ENCODE measurements at places on chromosomes 3 and 15.

GRCh38 chr3:59341459-59341858 lies 291.6 kb upstream of the CFAP20DC start:
- DNase-seq: no peak

DNA sequence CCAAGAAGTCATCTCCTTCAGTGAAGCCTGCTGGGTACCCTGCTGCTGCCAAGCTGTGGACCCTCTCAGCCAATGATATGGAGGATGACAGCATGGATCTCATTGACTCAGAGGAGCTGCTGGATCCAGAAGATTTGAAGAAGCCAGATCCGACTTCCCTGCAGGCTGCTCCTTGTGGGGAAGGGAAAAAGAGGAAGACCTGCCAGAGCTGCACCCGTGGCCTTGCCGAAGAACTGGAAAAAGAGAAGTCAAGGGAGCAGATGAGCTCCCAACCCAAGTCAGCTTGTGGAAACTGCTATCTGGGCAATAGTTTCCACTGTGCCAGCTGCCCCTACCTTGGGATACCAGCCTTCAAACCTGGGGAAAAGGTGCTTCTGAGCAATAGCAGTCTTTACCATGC lies 13.7 kb upstream of the ANP32A start:
- no peak for DNase-seq

GRCh38 chr3:5017925-5018531 lies 38.8 kb downstream of the BHLHE40 start:
- DNase-seq: no peak

DNA sequence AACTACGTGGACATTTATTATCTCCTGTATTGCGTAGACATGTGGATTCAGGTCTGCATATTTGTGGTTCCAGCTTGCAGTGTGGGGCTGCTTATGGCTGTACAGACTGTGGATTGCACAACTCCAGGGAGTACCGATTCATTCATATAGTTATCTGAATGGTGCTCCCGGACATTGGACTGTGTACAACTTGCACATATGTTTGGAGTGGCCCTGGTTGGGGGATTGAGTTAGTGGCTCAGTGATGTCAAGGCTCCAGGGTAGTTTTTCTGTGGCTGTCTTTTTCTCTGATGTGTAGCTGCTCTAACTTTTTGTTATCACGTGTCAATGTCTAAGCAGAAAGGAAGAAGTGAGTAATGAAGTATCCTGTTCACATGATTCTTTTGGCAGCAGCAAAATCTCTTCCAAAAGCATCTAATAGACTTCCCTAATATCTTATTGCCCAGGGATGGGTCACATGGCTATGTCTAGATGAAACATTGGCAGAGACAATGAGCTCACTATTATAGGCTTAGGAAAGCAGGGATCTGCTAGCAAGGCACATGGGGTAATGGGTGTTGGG lies 15.8 kb downstream of the ST3GAL6 start:
- DNase-seq: no peak

GRCh38 chr15:81813215-81813614 lies 232.6 kb downstream of the MEX3B start:
- DNase-seq: no peak

DNA sequence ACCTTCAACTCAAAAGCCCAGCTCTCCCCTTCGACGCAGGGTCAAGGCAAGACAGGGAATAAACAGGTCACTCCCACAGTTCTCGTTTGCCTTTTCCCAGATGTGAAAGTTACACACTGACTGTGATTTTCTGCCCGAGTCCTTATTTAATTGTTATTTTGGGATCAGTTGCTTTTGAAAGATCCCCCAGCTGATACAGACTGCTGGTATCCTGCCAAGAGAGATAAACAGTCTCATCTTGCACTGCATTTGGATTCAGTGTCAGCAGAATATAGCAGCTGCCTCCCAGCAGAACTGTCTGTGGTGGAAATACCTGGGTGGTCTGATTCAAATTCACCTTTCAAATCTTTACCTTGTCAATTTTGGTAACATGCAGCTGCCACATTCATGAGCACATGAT lies 56.0 kb upstream of the FAM3D start:
- no peak for DNase-seq

GRCh38 chr15:39393575-39394335 lies 187.1 kb upstream of the THBS1 start:
- DNase-seq: no peak

GRCh38 chr3:46866720-46867549 lies 3.7 kb upstream of the MYL3 start:
- peak; percentile 75 for DNase-seq

DNA sequence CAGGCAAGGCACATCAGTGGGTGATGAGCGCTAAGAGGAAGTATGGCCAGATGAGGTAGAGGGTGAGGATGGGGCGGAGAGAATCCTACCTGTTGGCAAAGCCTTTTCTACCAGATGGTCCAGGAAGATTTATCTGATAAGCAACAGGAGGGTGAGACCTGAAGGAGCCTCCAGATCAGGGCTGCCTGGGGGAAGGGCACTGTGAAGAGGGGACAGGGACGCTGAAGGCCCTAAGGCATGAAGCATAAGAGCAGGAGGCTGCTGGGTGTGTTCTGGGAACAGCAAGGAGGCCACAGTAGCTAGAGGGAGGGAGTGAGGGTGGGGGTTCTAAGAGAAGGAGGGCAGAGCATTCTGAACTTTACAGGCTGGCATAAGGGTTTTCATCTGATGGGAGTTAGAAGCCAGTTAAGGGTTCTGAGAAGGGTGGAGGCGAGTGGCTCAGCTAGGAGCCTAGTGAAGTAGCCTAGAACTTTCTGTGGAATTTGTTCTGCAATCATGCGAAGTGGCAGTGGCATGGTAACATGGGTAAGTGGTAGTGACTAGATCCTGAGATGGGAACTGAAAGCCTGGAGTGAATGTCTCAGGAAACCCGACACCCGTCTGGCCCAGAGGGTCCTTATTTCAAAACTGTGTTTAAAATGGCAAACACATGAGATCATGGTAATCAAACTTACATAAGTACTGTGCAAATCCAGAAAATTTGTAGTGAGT lies 29.9 kb downstream of the CGNL1 start:
- DNase-seq: no peak

- no peak for DNase-seq
Measured at GRCh38 chr15:41423979-41424659, 7.2 kb downstream of the RTF1 start.

- peak; percentile 48 for DNase-seq
Measured at GRCh38 chr3:134250717-134251220, at the start of gene RYK. Gene RYK (minus strand): TSS chr3:134250859. CDS start chr3:134250654, 205 bp downstream.

DNA sequence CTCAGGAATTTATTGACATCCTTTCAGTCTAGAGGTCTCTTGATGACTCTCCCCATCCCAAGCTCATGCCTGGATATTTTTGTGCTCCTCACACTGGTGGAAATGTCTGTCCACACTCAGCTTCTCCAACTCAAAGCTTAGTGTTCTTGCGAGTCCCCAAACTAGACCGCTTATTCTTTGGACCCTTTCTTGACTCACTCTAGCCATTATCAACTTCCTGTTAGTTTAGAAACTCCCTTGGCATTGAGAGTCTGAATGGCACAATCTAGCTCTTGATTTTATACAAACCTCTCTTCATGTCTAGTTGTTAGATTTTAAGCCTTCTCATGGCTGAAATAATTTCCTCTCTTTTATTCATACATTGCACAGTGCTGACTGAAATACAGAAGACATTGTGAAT lies 19.6 kb downstream of the TIGIT start:
- DNase-seq: no peak

DNA sequence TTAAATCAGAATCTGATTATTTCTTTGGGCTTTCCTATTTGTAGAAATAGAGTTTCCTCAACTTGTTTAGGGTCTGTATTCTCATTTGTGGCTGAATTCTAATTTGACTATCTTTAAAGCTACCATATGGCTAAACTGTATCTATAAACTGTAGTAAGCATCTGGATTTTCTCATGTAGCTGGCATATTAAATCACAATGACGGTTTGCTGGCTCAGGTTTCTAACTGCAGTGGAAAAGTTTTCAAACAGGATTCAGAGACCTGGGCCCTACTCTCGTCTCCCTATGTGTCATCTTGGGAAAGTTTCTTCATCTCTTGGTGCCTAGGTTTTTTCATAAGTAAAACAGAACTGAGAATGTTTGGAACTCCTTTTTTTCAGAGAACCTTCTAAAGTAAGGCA lies 68.3 kb downstream of the GALK2 start:
- no peak for DNase-seq

DNA sequence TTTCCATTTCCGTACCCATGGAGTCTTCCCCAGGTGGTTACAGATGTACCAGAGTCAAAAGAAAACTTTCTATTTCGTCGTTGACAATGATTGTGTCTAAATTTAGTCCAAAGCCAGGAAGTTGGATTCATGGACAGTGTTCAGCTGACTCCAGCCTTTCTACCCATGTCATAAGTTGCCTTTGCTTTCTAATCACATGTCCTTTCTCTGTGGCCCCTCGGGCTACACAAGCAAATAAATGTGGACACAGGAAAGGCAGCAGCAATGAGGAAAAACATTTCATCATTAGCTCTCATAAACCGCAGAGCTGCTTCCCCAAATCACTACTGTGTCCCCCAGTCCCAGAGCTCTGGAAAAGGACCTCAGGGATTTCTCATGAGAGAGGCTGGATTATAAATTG lies 82.0 kb downstream of the USF3 start:
- DNase-seq: no peak

GRCh38 chr3:159266779-159267178 lies 464.9 kb downstream of the MFSD1 start:
- DNase-seq: no peak

- no peak for DNase-seq
Measured at GRCh38 chr15:38053776-38054175, 119.3 kb downstream of the TMCO5A start.

GRCh38 chr3:140823106-140823505 lies 118.5 kb upstream of the SLC25A36 start:
- DNase-seq: no peak

GRCh38 chr3:2896308-2896939 lies 213.8 kb downstream of the IL5RA start:
- no peak for DNase-seq

DNA sequence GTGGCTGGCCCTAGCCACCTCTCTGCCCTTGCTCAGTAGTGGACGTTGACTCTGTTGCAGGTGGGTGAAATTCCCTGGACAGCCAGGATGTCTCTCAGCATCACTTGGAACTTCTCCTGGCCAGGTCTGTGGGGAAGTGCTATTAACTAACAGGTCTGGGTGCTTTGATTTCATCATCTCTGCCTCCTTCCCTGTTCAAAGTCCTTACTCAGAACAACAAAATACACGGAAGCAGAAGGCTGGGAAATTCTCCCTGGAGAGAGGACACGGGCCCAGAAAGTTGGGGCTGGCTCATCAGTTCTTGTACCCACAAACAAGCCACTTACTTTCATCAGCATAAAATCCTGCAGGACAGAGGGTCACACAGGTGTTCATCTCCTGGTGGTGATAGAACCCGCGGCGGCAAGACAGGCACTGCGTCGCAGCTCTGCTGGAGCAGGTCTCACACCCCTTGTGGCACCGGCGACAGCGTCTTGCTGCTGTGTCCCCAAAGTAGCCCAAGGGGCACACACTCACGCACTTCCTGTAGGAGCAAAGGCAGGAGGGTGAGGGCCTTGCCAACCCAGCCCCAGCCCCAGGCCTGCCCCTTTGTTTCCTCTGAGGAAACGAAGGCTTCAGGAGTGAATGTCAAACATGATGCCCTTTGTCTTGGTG lies 29.6 kb upstream of the SNRPA1 start:
- no peak for DNase-seq

DNA sequence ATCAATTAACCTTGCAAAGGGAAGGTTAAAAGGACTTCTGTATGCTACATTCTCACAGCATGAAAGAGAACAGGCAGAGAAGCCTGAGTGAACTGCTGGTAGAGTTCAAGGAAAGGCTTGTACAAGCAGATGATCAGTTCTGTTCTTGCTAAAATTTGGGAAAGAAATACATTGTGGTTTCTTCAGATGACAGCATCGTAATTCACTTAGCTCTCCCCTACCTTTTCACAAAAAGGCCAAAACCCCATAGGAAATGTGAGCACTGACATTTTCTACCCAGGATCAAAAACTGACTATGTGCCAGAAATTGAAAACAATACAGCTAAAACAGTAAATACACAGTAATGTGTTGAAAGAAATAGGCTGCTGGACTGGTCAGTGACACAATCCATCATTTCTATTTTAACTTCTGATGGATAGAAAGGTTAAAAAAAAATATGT lies 216.4 kb downstream of the DPH6 start:
- DNase-seq: no peak

- no peak for DNase-seq
Measured at GRCh38 chr3:111277226-111277625, 205.6 kb downstream of the NECTIN3 start.

DNA sequence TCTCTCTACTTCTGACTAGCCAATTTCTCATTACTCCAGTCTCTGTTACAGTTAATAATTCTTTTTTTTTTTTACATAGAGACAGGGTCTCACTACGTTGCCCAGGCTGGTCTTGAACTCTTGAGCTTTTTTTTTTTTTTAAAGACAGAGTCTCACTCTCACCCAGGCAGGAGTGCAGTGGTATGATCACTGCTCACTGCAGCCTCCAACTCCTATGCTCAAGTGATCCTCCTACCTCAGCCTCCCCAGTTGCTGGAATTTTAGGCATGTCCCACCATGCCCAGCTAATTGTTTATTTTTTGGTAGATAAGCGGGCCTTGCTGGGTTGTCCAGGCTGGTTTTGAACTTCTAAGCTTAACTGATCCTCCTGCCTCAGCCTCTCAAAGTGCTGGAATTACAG lies 13.6 kb downstream of the IP6K1 start:
- DNase-seq: no peak
